Fibroblast of skin of right biceps (primary cell): ENCODE measurements at places on chromosomes 6 and 20.
A peak's percentile ranks its signal among the peaks of the same experiment; 100 is the strongest.

GRCh38 chr6:114364301-114364700 is 21.5 kb upstream of the HS3ST5 start:
- DNase-seq, result peak; percentile 54

- DNase-seq, result no peak
These were observed 270.1 kb upstream of the ARID1B start for GRCh38 chr6:156507106-156507505.

GRCh38 chr6:43096451-43097097 is 20.5 kb downstream of the PTK7 start:
- DNase-seq, result peak; percentile 89

GRCh38 chr20:48242623-48243022 is 457.3 kb upstream of the SULF2 start:
- DNase-seq, result no peak

- peak; percentile 85 for DNase-seq
These were observed 611.3 kb downstream of the HDGFL1 start for GRCh38 chr6:23180504-23181293.

DNA sequence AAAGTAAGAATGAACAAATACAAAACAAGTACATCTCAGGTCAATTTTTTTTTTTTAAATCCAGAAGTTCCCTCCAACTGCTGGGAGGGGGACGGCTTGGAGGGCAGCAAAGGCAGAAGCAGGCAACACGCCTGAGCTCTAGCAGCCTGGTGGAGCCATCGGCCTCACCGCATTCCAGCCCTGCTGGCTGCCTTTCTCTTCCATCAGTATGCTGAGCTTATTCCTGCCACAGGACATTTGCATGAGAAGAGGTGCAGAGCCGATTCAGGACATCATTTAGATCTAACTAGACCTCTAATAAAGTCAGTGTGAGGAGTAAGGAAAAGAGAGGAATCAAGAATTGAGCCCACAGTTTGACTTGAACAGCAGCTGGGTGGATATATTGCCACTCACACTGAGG is 318.8 kb downstream of the ZFAND3 start:
- DNase-seq, result no peak

DNA sequence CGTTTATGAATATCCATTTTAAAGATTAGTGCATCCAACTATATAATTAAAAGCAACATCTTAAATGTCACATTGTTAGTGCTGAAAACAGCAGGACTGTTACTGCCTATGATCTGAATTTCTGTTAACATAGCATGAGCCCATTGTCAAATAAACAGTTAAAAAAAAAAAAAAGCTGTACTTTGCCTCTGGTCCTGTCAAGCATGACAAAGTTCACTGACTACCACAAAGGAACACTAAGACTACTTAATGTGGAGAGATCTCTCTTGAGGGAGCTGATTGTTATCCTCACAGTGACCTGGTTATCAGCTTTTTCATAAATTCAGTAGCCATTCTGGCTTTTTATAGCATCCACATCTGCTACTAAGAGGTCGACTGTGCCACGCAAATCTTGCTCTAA is 228.1 kb downstream of the TMEM200A start:
- no peak for DNase-seq

DNA sequence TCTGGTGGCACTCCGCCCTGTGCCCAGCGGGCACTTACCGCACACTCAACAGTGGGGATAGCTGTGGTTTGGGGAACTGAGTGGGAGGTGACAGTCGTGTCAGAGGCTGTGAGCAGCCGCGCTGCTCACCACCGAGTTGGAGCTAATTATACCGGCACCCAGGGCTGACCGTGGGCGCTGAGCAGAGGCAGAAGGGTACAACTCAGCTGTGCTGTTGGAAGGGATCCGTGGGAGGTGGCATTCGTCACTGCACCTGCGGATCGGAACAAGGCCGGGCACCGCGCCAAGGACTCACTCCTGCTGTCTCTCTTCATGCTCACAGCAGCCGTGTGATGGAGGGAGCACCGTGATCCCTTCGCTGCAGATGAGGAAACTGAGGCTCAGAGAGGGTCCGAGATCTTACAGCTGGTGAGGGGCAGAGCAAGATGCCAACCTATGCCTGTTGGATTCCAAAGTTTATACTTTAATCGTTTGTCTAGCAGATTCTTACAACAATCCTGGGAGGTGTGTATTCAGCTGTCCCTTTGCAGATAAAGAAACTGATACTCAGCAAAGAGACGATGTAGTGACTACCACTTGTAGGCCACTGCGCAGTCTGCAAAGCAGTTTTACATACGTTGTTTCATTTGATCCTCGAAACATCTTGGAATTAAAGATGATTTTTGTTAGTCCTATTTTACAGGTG is 713 bp upstream of the ELMO2 start:
- peak; percentile 6 for DNase-seq

GRCh38 chr6:129130106-129130505 is 247.2 kb downstream of the LAMA2 start:
- DNase-seq, result no peak

DNA sequence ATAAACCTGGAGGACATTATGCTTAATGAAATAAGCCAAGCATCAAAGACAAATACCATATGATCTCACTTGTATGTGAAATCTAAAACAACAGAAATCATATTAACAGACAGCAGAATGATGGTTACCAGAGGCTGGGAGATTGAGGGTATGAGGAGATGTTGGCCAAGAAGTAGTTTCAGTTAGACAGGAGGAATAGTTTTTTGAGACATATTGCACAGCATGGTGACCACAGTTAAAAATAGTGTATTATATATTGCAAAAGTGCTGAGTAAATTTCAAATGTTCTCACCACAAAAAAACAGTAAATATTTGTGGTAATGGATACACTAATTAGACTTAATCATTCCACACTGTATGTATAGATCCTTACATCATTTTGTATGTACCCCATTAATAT is 1.8 kb downstream of the GABRR1 start:
- DNase-seq, result no peak

DNA sequence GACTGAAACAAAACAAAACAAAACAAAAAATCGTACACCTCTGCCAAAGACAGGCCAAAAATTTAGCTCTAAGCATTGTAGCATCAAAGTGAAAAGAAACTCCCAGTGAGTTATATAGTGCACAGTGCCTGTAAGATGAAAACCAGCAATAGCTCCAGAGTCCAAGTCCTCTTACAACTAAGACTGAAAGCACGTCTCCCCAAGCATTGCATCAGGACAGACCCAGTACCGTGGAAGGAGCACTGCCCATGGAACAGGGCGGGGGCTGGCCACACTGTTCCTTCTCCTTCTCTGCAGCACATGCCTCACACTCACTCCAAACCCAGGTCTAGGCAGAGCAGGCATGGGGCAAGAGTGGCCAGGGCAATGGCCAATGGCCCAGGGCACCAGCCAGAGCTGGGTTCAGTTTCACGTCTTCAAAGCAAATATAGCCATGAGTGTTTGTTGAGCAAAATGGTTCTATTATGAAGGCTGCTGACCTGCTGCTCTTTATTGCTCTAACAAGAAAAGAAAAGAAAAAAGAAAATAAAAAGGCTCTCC is 72.2 kb upstream of the PBOV1 start:
- DNase-seq, result no peak

GRCh38 chr6:4899249-4900034 is 104.4 kb downstream of the RPP40 start:
- no peak for DNase-seq

GRCh38 chr6:167550941-167551627 is 226.2 kb downstream of the TTLL2 start:
- DNase-seq, result no peak

DNA sequence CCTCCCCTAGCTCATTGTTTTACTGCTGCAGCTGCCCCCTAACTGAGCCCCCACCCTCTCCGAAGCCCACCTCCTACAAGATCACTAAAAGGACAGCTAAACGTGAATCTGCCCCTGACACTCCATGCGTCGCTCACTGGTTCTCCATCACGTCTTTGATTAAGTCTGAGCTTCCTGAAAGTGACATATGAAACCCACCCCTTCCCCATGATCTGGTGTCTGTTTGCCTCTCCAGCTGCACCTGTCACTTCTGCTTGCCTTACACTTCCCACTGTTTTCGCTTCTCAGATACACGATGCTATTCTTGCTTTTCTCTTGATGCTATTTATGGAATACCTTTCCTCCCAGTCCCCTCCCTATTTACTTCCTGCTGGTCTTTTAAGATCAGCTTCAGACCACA is 8.0 kb upstream of the PERP start:
- DNase-seq, result no peak
